Right cardiac atrium (tissue), 5 donors: ENCODE measurements at places on chromosomes 6 and 20. TPM values are rescaled to one million over a fixed set of nuclear protein-coding genes. Genes with fewer than 3 reads are reported as not detected.

DOP1A gene
- total RNA-seq, result 19.6 TPM

GRCh38 chr6:168852376-168852884 is 401.2 kb downstream of the THBS2 start:
- no peak for DNase-seq

DNA sequence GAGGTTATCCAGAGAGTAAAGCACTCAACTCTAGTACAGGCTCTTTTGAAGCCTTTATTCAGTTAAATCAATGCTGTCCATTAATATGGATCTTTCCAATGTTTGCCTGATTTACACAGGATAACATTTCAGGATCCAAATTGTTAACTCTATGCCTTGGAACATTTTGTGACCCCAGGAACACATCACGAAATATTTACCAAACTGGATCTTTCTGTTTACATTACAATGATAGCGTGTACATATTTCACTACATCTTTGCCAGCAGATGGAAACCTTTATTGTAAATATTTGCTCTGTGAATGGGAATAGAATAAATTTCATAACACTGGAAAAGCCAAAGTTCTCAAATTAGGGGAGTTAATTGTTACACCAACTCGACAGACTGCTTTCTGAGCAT is 23.5 kb downstream of the BPIFA2 start:
- no peak for DNase-seq

BEND3 gene
- total RNA-seq, result 1.4 TPM

BEND6 gene
- 1.1 TPM for total RNA-seq

DNA sequence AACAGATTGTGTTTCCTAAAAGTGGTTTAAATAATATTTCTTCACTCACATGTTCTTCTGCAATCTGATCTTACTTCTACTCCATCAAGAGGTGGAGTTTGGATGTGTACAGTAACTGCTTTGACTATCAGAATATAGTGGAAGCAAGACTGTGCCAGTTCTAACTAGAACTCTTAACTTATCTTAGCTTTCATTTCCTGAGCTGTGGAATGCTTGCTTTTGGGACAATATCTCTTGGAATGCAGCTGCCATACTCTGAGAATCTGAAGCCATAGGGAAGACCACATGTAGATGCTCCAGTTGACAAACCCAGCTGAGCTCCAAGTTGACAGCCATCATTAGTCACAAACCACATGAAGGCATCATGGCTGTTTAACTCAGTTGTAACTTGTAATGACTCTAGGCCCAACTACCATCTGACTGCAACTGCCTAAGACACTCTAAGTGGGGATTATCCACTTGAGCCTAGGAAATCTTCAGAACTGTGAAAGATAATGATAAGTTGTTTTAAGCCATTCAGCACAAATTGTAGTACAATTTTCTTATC is 40.8 kb upstream of the MAN1A1 start:
- no peak for DNase-seq

GRCh38 chr6:109772883-109773431 is 81.9 kb downstream of the FIG4 start:
- peak; percentile 71 for DNase-seq

DNA sequence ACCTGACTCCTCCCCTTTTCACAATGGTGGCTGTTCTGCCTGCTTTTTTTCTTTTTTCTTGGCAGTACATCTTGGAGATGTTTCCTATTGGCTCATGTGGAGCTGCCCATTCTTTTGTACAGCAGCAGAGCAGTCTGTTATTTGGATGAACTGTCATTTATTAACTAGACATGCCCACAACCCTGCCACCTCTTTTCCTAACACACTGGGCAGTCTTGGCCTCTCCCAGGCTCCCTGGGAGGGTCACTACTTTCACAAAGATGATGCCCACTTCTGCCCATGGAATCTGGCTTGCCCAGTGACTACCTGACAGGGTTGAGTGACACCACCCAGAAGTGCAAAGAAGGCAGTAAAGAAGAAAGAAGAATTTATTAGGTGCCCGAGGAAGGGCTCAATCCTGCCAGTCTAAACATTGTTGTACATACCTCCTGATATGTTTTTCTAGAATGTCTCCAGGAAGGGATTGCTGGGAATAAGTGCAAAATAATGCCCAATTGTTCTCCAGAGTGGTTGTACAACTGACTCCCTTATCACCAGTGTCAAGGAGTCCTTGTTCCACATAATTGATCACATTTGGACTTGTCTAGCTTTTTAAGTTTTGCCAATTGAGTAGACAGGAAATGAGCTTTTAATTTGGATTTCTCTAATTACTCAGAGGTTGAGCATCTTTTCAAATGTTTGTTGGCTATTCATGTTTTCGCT is 19.7 kb upstream of the SCRT2 start:
- DNase-seq, result no peak

DNA sequence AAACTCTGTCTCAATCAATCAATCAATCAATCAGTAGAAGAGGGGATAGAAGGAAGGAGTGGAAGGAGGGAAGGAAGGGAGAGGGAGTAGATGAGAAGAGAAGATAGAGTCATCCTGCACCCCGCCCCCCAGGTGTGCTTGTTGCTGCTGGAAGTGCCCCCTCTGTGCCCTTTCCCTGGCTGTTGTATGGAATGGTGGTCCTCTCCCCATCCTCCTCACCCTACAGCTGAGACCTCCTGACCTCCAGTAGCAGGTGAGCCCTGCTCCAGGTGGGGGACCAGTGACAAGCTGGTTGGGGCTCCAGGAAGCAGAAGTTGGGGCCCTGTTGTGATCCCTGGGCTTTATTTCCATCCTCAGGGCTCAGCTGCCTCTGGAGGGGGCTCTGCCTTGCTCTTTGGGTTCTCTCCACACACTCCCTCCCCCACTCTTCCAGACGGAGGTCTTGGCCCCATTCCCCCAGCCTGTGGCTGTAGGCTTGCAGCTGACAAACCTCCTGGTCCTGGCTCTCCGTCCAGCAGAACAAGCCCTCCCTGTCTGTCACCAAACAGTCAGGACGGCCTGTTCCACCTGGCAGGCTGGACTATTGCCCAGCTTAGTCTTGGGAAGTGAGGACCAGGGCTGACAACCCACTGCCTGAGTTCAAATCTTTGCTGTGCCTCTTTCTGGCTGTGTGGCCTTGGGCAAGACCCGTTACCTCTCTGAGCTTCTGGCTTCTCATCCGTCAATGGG is 26.0 kb upstream of the SCRT2 start:
- no peak for DNase-seq

GRCh38 chr20:14441201-14441600 is 103.8 kb upstream of the FLRT3 start:
- no peak for DNase-seq

SERAC1 gene
- 5.1 TPM for total RNA-seq

- DNase-seq, result no peak
These were observed 162.2 kb downstream of the LY86 start for GRCh38 chr6:6750594-6751265.

GRCh38 chr6:134245041-134245440 is 72.9 kb downstream of the SGK1 start:
- DNase-seq, result no peak

GRCh38 chr20:53070706-53071392 is 98.7 kb downstream of the TSHZ2 start:
- no peak for DNase-seq

PNRC1 gene
- total RNA-seq, result 203 TPM

DNA sequence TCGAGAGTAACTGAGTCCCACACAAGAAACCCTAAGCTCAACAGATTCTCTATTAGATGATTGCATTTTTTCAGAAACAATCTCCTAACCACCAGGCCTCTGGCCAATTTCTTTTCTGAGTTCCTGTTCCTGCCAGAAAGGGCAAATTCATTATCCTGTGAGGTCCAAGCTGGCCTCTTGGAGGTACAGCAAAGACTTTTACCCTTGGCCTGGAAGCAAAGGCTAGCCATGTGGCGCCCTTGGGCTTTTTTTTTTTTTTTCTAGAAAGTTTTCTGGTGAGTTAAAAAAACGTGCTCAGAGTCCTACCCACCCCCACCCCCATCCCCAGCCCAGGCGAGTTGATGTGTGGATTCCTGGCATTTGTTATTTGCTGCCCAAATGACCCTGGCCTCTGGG is 59.0 kb upstream of the EEF1A1 start:
- peak; percentile 49 for DNase-seq

DNA sequence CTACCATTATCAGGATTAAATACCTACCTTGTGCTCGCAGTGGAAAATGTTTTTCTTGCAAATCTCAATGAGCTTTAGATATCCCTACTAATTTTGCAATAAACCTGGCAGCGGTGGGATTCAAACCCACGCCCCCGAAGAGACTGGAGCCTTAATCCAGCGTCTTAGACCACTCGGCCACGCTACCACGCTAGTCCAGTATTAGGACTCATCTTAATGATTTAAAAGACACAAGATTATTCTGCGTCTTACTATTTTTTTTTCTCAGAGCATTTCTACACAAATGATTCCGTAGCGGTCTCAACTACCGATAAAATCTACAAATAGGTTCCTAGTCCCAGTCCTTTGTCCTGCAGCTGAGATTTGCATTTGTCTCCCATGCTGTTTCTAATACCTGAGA is 35.2 kb upstream of the ZSCAN23 start:
- DNase-seq, result no peak

- DNase-seq, result no peak
These were observed 53.8 kb upstream of the SUPT3H start for GRCh38 chr6:45431317-45432065.

GRCh38 chr6:161667957-161668356 is 394.1 kb upstream of the AGPAT4 start:
- no peak for DNase-seq

BCAS1 gene
- total RNA-seq, result not detected

RNF39 gene
- not detected for total RNA-seq

DNA sequence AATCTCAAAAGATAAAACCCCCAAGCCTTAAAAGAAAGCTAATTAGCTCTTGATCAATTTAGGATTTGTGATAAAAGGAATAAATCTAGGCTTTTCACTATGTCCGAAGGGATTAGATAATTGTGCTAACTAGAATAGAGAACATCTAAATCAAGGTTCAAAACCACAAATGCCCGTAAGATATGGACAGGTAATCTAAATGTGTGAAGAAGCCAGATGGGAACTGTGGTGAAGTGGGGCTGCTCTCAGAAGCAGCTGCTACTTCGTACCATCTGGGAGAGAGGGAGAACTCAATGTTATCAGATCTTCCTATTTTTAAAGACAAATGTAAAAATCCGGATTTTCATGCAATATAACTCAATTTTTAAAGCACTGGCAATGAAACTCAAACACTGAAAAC is 44.2 kb downstream of the NCOA6 start:
- no peak for DNase-seq

GRCh38 chr20:3431109-3431508 is 23.6 kb upstream of the DNAAF9 start:
- DNase-seq, result no peak

TOX2 gene
- total RNA-seq, result 0.99 TPM

DNA sequence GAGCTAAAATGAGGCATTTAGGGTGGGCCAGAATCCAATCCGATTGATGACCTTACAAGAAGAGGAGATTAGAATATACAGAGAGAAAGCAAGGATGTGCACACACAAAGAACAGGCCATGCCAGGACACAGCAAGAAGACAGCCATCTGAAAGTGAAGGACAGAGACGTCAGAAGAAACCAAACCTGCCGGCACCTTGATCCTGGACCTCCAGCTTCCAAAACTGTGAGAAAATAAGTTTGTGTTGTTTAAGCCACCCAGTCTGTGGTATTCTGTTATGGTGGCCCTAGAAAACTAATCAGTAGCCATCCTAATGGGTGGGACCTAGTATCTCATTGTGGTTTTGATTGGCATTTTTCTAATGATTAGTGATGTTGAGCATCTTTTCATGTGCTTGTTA is 39.7 kb upstream of the ME1 start:
- no peak for DNase-seq

- no peak for DNase-seq
These were observed 86.8 kb downstream of the GPR6 start for GRCh38 chr6:110064744-110065524.

MAP7 gene
- total RNA-seq, result 1.3 TPM

DNA sequence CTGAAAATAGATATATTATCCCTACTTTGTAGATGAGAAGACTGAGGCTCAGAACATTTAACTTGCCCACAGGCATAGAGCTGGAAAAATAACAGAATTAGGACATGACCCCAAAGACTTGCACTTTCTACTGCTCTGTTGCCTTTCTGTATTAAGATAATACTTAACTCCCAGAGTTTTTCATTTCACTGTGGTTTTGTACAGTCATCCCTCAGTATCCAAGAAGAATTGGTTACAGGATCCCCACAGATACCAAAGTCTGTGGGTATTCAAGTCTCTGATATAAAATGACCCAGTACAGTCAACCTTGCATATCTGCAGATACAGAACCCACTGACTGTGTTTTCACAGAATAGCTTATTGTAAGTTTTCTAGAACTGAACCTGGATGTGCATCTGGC is 16.8 kb downstream of the MRS2 start:
- no peak for DNase-seq

XKR7 gene
- not detected for total RNA-seq

GJA10 gene
- total RNA-seq, result not detected

DNA sequence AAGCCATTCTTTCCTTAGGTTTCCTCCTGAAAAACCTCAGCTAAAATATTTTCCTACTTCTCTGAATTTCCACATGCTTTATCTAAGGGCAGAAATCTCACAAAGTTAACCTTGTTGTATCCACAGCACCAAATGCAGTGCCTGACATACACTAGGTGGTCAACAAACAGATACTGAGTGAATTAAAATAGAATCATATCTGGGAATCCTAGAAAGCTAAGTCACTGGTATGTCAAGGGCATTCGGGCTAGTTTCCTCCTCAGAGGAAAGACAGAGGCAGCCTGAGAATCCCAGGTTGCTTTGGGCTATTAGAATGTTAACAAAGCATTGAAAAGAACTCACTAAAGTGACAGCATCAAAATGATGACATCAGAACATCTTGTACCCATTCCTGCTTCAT is 132.7 kb upstream of the F13A1 start:
- DNase-seq, result no peak

OPN5 gene
- not detected for total RNA-seq

MRAP2 gene
- 1.4 TPM for total RNA-seq

DNA sequence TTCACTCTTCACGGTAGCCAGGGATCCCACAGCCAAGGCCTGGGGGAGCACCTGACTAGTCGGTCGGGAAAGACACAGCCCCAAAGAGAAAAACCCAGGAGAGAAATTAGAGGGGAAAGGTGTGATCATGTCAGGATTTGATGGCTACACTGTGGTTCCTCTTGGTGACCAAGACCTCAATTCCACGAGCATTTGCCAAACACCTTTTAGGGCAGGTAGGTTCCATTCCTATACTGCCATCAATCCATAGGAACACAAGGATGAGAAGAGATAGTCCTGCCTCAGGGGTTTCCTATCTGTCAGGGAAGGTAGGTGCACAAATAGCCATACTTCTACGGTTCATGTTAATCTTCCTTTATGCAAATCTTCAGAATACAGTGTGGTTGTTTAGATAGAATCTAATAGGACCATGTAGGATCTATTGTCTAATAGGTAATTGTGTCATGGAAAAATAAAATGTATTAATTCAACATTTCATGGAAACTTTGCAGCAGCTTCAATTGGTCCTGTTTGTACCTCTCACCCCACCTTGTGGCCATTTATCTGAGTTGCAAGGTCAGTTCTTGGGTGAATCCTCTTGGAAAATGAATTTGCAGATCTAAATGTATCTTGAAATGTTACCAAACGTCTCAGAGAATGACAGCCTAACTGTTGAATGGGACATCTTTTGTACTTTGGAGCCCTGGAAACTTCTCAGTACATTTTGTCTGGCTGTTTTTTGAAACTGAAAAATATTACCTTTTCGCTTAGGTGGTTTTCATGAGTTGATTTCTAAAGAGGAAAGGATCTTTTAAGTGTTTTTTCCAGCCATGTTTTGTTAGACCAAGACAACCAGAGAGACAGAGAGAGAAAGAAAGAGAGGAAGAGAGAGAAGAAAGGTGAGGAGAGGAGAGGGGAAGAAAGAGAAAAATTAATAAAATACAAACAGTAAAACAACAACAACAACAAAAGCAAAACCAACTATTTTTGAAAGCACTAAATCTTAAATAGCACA is 33.7 kb upstream of the IYD start:
- DNase-seq, result no peak
